ENCODE measurements at places on chromosomes 3 and 15.

- DNase-seq, result no peak
Observed at GRCh38 chr15:97791824-97792792, 168.4 kb upstream of the ARRDC4 start.

DNA sequence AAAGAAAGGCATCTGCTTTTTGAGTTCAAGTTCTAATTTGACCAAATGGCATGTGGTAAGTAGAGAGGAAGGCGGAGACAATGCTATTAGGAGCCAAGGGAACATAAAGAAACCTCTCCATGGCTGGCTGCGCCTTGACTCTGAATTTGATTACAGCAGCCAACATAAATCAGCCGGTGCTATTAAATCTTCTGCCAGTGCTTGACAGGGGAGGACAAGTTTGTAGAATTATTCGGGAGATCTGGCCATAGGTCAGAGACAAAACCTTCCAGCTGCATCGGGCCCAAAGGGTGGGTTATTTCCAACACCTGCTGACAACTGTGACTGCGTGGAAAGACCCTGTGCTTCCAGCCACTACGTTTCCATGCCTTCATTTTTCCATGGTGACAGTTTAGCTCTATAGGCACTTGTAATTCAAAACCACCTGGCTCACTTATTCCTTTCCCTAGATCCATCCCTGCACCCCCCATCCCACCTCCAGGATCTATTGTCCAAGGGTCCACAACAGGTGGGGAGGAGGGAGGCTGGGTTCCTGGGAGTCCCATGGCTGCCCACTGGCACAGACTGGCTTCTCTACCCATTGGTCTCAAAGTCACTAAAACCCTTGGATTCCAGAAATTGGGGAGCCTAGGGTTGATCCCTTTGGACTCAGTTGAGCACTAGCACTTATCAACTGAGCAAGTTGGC, 15.9 kb downstream of the COLQ start:
- no peak for DNase-seq

DNA sequence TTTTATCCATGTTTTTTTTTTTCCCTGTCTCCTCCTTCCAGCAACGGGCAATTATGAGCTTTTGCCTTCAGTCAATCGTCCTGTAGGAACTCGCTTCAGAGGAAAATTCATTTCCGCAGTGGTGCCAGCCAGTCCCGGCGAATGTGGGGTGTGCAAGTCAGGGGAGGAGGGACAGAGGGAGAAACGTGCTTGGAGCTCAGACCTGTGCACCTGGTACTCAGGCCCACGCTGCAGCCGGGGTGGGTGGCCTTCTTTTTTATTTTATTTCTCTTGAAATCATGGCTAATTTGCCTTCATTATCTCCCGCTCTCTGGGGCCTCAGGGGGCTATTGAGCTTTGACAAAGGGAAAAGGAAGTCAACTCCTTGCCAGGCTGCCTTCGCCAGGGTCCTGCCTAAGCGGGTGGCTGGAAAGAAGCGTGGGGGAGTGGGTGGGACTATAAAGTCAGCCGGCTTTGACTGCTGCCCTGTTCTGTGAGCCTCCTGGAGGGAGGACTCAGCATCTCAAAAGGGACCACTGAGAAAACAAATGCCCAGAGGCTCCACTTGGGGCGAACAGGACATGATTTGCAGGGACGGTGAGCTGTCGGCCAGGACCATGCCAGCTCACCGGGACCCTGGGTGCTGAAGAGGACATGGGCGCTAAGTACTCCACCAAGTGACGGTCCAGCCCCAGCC, 5.5 kb downstream of the GRIP2 start:
- DNase-seq, result peak; percentile 30

GRCh38 chr3:190169877-190170276, 49.2 kb upstream of the P3H2 start:
- no peak for DNase-seq

DNA sequence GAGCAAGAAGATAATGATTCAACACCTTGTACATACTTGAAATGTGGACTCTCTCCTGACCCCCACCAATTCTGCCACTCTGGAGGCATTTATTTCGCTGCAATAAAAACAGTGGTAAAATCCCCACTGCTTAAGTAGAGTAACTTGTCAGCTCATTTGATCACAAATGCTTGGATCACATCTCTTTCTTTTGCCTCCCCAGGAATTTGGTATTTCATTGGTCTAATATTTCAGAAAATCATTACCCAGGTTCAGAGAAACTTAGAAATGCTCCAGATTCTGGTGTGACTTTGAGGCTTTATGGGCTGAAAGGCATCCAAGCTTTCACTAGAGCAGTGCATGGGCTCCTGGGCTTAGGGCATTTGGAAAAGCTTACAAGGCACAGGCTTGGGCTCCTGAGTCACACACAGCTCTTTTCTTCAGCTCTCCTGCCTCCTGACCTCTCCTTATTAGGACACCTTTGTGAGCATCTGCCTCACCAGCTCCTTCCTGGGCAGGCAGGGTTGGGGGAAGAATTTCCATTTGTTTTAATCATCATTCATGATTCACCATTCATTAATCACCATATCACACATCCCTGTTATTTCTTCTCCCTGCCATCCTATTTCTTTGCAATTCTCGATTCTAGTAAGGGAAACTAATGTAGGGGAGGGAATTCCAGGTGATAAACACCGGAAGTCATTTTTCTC, 22.5 kb downstream of the CDCP1 start:
- DNase-seq, result peak; percentile 90

DNA sequence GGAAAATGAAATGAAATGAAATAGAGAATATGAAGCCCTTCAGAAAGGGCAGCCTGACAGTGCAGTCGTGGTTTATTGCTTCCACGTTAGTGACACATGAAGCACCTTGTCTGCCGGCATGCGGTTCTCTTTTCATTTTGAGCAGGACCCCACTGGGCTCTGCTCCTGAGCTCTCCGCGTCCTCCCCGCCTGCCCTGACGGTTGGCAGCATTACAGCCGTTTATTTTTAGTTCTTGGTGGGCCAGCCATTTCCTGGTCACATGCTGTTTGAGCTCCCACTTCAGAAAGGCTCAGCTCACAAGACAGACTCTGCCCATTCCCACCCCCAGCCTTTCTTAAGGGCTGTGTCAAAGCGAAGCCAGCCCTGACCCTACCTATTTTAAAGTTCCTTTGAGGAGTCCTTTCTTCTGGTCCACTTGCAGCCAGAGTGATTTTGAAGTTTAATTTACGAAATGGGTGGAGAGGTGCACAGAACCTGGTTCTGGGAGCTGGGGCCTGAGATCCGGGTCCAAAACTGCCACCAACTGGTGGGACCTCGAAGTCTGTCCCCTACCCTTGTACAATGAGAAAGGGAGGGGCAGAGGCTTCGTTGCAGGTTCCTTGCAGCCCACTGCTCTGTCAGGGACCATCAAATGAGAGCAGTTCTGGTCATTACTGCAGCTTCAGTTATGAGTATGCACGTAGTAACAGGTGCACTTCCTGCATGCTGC, 60.1 kb downstream of the MGLL start:
- no peak for DNase-seq

DNA sequence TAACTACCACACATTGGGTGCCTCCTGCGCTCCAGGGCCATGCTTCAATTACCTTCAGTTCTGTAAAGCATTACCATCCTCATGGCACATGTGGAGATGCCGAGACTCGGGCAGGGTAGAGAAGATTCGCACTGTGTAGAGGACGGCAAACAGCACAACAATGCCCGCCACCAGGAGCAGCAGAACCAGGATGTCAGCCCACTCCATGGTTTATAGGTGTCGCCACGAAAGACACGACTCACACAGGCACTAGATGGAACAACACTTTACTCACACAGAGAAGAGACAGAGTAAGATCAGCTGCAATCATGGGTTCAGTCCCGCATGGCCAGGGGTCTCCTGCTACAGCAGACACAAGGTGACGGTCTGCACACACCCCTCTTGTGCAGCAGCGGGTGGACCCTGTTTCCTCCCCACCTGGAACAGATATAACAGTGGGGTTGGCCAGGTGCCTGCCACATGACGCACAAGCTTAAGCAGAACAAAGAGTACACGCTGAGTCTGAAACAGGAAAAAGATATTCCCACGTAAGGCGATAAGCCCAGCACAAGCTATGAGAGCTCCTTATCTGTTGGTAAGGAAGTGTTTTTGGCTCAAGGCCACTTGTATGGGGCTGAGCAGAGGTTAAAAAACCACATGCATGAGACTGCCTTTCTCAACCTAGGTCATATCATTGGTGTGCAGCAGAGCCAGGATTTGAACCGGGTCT, 2.5 kb upstream of the TBC1D21 start:
- DNase-seq, result no peak

DNA sequence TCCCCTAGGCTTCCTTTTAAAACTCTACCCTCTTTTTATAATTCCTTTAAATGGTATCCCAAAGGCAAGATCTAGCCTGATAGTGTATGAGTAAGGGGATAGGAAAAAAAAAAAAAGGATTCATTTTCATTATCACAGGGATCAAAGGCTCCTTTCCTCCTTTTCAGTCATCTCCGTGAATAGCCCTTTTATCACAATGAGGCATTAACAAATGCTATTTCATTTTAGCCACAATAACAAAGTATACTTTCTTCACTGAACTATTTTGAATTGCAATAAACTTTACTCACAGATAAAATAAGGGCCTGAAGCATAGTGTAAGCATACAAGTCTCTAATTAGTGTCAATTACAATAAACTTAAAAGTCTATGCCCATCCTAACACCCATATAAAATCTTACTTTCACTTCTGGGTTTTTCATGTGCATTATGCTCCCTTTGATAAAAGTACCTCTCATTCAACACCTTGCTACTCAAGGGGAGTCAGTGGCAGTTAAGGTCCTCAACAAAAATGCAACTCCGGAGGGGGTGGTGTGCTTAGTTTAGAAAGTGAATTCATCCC, 8.6 kb downstream of the HIGD1A start:
- no peak for DNase-seq

GRCh38 chr3:149356044-149356592, 21.3 kb downstream of the TM4SF1 start:
- DNase-seq, result no peak

DNA sequence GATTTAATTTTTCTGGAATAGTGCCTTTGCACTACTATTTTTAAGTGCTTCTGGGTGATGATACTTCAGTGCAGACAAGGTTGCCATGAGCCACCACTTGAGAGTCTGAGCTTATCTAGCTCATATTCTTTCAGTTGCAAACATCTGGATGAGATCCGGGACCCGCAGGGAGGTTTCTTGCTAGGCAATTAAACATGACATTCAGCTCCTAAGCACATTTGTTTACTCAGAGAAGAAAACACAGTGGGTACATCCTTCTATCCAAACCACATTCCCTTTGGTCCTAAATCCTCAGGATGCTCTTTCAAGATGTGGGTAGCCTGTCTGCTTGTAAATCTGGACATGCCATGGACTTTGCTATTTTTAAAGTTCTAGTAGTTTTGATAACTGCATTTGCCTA, 12.0 kb downstream of the PLSCR1 start:
- no peak for DNase-seq

GRCh38 chr3:191412759-191413158, 48.2 kb upstream of the PYDC2 start:
- DNase-seq, result peak; percentile 88

DNA sequence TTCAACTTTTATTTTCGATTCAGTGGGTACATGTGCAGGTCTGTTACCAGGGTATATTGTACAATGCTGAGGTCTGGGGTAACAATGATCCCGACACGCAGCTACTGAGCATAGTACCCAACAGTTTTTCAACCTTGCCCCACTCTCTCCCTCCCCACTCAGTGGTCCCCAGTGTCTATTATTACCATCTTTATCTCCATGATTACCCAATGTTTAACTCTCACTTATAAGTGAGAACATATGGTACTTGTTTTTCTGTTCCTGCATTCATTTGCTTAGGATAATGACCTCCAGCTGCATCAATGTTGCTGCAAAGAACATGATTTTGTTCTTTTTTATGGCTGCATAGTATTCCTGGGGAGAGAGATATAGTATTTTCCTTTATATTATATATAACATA, 75.7 kb upstream of the EPHB3 start:
- no peak for DNase-seq

DNA sequence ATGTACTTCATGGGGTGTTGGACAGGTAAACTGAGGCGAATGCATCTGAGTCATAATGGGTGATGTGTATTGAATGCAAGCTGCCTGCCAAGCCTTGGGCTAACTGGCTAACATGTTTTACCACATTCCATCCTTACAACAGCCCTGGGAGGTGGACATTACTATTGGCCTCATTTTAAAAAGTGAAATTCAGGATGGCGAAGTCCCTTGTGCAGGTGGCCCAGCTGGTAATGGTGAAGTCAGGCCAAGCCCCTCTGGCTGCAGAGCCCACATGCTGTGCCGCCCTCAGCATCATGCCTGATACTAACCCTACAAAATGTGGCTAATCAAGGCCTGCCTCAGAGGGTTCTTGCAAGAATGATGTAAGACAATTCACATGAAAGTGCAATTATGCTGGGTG, 60.0 kb upstream of the CHD2 start:
- no peak for DNase-seq

- DNase-seq, result no peak
Observed at GRCh38 chr3:8660175-8661118, 15.8 kb upstream of the SSUH2 start.

DNA sequence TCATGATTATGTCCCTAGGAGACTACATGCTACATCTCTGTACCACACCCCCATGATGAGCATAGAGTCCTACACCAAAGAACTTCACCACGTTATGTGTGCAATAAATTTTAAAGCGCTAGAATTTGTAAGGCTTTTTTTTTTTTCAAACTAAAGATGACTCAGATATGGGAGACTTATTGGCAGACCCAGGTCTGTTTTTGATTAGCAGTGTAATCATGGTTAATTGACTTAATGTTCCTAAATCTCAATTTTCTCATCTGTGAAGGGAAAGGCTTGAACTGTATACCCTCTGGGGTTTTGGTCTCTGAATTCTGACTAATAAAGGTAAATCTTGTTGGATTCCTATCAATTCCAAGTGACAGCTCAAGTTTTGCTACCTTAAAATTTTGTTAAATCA, 26.4 kb downstream of the ABI3BP start:
- no peak for DNase-seq

- DNase-seq, result no peak
Observed at GRCh38 chr3:169657351-169658124, 6.0 kb downstream of the MECOM start.

DNA sequence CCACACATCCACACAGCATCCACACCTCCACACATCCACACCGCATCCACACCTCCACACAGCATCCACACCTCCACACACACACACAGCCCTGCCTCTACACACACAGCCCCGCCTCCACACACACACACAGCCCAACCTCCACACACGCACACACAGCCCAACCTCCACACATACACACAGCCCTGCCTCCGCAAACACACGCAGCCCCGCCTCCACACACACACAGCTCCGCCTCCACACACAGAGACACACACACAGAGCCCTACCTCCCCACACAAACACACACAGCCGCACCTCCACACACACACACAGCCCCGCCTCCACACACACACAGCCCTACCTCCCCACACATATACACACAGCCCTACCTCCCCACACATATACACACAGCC, 4.7 kb downstream of the MESP1 start:
- no peak for DNase-seq

GRCh38 chr3:125080077-125080476, 24.3 kb upstream of the HEG1 start:
- DNase-seq, result no peak

GRCh38 chr3:71415681-71416122, 167.8 kb downstream of the FOXP1 start:
- DNase-seq, result no peak

GRCh38 chr3:119175872-119176756, 2.7 kb downstream of the UPK1B start:
- no peak for DNase-seq

All from kidney capillary endothelial cell (primary cell).